ENCODE measurements at places on chromosomes 3 and 15.

DNA sequence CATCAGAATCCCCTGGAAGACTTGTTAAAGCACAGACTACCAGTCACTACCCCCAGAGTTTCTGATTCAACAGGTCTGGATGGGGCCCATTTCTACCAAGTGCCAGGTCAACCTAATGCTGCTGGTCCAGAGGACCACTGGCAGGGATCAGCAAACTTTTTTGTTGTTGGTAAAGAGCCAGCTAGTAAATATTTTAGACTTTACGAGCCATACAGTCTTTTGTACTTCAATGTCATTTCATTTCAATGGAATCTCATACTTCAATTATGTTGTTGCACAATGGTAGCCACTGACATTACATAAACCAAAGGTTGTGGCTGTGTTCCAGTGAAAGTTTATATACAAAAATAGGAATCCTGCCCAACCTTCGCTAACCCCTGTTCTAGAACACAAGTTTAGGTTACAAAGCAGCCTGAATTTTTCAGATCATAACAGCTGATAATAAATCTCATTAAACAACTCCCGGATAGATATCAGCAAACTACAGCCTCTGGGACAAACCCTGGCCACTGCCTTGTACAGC, 28.7 kb downstream of the ULK4 start:
- DNase-seq, result no peak

- no peak for DNase-seq
Observed at GRCh38 chr3:148106062-148106461, 591.6 kb upstream of the AGTR1 start.

GRCh38 chr3:35438101-35438500, 201.2 kb upstream of the ARPP21 start:
- no peak for DNase-seq

GRCh38 chr3:112476346-112476745, 22.9 kb downstream of the BTLA start:
- no peak for DNase-seq

DNA sequence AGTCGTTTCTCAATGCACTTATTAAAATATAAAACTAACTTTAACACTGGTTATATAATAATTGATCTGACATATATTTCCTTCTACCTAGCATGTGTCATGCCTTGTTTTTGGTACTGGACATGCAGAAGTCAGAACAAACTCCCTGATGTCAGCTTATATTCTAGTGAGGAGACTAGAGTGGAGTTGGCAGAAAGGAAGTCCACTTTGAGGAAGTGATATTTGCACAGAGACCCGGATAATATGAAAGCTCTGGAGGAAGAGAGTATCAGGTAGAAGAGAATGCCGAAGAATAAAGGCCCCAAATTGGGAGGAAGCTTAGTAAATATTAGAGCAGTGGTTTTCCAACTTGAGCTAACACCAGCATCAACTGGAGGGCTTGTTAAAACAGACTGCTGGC, 24.6 kb upstream of the ZNF280D start:
- no peak for DNase-seq

GRCh38 chr15:70128414-70129140, 30.9 kb upstream of the TLE3 start:
- no peak for DNase-seq

- no peak for DNase-seq
Observed at GRCh38 chr3:103181160-103181559, 746.3 kb downstream of the ZPLD1 start.

- no peak for DNase-seq
Observed at GRCh38 chr15:31108836-31109235, 7.3 kb upstream of the TRPM1 start.

- no peak for DNase-seq
Observed at GRCh38 chr3:196969134-196969659, 564 bp upstream of the PIGZ start.

DNA sequence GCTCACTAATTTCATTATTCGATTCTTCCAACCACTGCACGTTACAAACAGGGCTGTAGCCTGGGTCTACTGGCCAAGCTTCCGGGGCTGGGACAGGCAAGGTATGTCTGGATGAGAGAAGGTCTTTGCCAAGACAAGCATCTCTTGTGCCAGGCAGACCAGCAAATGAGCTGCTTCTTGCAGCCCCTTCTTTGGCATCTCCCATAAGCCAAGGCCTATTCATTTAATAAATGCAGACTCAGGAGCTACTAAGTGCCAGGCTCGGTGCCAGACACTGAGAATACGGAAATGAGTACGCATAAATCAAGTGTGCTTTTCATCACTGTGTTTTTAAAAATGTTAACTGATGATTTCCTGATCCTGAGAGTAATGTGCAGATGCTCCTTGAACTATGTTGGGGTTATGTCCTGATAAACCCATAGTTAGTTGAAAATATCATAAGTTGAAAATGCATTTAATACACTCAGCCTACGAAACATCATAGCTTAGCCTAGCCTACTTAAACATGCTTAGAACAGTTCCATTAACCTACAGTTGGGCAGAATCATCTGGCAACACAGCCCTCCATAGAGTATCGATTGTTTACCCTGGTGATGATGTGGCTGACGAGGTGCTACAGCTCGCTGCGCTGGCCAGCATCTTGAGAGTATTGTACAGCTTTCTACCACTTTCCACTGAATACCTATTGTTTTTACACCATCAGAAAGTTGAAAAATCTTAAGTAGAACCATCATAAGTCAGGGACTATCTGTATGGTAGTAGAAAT, 135.0 kb upstream of the CTDSPL start:
- DNase-seq, result no peak

DNA sequence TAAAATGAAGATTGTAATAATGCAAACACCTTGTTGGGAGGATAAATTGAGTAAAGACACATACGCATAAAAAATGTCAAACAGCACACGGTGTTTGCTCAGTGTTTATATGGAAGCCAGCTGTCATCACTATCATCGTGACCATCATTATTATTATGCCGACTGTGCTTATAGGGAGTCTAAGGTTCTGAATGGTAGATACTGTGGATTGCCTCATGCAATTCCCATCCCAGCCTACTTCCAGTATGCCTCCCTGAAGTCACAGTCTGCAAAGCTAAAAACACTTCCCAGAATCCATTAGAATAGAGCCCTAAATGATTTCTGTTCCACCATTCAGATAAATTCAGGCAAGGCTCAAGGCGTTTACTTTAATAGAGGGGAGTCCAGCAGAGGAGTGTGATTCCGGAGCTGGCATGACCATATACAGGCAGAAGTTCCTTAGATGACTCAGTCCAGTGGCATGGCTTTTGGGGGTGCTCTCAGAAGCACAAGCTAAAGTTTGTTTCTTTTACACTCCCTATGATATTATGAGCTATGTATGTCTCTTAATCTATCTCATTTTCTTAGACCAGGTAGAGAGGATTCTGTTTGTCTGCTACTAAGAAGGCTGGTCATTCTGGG, 148.7 kb downstream of the MEX3B start:
- DNase-seq, result no peak

GRCh38 chr3:17442332-17443049, 299.9 kb downstream of the TBC1D5 start:
- DNase-seq, result no peak

GRCh38 chr3:48194446-48195071, 6.3 kb upstream of the CDC25A start:
- peak; percentile 61 for DNase-seq

- no peak for DNase-seq
Observed at GRCh38 chr3:107425033-107425432, 47.8 kb downstream of the CCDC54 start.

GRCh38 chr3:44722103-44722401, 7.4 kb upstream of the ZNF501 start:
- no peak for DNase-seq

GRCh38 chr3:70861855-70862254, 549.4 kb upstream of the MDFIC2 start:
- no peak for DNase-seq

GRCh38 chr15:42111924-42112323, 17.6 kb upstream of the PLA2G4D start:
- DNase-seq, result no peak

GRCh38 chr3:138220242-138220641, 33.1 kb downstream of the ARMC8 start:
- DNase-seq, result no peak

DNA sequence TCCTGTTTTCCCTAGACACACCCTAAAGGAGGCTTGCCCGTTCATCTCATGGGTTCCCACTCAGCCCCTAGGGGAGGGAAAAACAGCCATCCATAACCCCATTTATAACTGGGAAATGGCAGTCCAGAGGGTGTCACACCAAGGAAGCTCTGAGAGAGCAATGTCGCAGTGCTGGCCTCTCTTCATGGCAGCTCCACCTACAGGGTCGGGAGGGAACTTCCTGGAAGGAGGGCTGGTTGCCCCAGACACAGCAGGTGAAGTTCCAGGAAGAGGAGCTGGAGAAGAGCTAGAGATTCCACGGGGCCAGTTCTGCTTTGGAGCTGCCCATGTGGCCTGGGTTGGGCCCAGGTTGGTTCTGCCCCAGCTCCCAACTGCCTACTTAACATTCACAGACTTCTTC, 22.3 kb upstream of the LINGO1 start:
- no peak for DNase-seq

DNA sequence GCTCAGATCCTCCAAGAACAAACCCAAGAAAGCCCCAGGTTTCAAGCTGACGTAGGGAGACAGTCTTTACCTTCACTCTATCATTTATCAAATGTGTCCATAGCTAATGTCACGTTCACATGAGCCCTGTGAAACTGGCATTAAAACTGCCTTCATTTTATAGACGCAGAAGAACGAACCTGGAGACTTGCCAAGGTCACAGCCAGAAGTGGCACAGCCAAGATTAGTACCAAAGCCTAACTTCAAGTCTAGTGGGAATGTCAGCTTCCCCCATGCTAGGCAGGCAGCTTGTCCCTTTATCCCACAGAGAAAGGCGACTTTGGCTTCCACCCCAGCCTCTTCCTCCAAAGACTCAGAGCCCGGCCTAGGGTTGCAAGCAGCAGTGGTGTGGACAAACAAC, 517.2 kb downstream of the SHQ1 start:
- no peak for DNase-seq

DNA sequence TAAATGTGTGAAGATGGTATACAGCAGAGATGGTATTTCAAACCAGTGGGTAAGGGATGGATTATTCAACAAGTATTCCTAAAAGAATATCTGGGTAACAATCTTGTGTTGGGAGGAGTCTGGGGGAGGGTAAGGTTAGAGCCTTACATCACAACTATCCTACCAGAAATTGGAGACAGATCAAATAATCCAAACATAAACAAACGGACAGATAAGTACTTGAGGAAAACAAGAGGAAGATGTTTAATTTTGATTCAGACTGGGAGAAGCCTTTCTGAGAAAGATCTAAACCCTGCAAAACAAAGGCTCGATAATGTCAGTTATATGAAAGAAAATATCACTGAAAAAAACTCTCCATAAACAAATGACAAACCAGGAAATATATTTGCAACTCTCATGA, 77.9 kb downstream of the SLC9A9 start:
- DNase-seq, result peak; percentile 15

DNA sequence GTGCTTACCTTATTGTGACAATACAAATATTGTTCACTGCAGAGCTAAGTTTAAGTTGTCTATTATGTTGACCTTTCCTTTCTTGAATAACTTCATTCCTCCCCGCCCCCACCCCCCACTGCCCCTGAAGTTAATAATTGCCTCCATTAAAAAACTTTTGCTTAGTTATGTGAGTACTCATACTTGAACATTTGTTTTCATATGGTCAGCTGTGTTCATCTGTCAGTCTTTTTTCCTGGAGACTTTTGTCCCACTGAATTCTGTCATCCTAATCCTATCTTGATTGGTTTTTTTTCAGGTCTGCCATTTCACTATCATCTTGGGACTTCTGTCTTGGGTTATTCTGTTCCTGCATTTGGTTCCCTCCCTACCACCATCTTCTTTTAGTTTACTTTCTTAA, 8.5 kb downstream of the SLC25A36 start:
- DNase-seq, result no peak

GRCh38 chr3:101865751-101866509, 16.6 kb downstream of the NFKBIZ start:
- peak; percentile 12 for DNase-seq

DNA sequence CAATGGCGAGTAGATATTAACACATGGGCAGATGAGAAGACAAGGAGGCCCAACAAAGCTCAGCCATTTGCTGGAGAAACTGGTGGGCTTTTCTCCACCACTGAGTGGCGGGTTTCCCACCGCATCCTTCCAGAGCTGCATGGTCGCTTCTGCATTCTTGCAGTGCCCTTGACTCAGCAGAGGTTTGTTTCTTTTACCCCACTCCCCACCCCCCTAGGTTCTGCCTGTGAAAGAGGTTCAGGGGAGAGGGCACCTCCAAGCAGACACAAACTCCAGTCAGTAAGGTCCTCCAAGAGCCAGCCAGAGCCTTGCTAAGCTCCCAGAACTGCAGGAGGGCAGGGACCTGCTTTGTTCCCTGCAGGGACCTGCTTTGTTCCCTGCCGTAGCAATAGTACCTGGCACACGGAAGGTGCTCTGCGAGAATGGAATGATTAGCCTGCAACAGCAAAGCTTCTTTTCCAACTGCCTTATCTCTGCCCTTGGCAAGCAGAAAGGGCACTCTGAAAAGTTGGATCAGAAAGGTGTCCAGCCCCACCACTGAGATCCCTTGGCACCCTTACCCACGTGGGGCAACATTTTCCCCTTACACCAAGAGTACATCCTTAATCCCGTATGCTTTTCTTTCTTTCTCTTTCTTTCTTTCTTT, 1.4 kb downstream of the PAQR5 start:
- DNase-seq, result no peak

GRCh38 chr15:48466820-48467219, 135.6 kb downstream of the DUT start:
- DNase-seq, result no peak

DNA sequence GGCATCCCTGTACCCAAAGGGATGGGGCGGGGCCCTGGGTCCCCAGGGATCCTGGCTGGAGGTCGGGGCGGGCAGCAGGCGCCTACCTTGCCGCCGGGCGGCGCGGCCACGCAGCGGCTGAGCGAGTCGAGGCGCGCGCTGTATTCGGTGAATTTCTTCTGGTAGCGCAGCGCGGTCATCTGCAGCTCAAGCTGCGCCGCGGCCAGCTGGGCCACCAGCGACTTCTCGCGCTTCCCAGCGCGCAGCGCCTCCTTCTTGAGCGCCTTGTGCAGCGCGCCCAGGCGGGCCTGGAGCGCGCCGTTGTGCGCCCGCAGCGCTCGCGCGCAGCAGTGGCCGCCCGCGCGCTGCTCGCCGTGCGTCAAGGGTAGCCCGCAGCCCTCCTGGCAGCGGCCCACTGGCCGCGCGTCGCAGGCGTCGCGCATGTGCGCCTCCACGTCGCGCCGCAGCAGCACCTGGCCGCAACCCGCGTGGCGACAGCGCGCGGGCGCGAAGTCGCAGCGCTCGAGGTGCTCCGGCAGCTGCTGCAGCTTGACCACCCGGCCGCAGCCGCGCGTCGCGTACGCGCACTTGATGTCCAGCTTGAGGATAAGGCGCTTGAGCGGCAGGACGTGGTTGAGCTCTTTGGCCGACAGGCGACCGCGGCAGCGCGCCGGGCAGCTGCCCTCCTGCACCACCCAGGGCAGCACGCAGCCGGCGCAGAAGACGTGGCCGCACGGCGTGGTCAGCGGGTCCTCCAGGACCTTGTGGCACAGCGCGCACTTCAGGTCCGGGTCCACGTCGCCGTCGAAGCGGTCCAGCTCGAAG, 522 bp downstream of the PDZRN3 start:
- peak; percentile 30 for DNase-seq

- no peak for DNase-seq
Observed at GRCh38 chr15:52448011-52448890, 80.4 kb downstream of the MYO5A start.

Measured in NCI-H510A treated with DMSO at 0.1 percent for 48 hours (cell line).